Ascending aorta (tissue), 2 donors: ENCODE measurements at places on chromosomes 12 and 14.

DNA sequence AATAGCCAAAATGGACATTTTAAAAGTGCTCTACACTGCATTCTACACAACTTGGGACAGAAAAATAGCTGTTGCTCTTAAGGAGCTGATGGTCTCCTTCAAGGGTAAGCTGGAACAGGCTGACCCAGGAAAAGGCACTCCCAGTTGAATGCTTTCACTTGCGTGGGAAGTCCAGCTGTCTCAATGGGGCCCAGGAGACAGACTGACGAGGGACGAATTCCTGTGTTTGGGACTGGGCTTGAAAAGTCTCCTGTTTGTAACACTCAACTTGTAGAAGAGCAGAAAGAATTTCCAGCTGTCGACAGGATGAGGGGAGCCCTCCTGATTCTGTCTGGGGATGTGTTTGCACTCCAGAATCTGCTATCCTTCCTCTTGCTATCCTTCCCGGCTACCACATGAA is 180.8 kb downstream of the ZFP36L1 start:
- DNase-seq: no peak

DNA sequence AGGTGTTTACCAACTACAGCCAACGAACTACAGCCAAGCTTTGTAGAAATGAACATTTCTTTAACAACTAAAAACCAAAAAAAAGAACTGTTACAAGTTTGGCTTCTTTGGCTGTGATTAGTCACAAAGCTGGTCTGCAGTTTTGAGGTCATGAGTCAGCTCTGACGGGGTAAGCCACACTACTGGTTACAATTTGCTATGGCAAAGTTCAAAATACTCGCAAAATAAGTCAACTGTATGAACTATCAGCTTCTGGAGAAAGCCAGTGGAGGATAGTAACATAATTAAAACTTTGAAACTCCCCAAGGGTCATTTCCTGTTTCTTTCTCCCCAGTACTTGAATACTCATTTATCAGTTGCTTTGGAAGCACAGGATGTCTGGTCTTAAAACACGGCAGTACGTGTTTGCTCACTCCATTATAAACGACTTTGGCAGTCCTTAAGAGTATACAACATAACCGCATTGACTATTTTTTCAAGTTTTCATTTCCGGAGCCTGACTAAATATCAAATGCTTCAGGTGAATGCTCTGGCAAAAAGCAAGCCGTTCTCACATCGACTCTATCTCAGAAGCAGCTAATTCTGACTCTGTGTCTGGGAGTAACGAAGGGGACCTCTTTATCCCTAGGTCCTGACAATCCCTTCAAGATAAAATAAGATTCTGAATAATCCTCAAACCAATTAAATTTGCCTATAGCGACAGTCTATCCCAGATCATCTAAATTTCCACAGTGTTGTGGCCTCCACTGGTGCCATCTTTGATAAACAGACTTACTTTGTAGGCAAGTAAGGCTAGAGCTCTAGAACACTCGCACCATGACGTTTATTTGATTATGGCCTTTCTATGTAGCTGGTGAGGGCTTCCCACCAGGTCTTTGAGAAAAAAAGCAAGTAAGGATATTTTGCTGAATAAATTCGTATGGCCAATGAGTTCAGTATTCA is 10.6 kb downstream of the PHLDA1 start:
- DNase-seq: no peak

- DNase-seq: no peak
Measured at GRCh38 chr12:49821373-49822287, 6.6 kb downstream of the NCKAP5L start.

DNA sequence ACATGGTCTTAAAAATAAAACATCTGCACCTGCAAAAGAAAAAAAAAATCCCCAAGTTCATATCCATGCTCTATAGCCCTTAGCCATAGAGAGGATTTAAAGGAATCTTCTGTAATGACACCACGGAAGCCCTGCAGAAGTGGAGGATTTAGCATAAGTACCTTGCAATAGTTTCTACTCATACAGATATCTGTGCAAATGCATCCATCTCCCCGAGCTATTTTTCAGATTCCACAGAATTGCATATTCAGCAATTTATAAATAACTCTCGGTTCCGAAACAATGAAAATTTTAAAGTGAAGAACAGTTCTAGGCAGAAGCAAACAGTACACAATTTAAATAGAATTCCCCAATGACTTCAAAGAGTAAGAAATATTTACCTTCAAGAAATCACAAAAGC is 424 bp downstream of the IGF1 start:
- no peak for DNase-seq

DNA sequence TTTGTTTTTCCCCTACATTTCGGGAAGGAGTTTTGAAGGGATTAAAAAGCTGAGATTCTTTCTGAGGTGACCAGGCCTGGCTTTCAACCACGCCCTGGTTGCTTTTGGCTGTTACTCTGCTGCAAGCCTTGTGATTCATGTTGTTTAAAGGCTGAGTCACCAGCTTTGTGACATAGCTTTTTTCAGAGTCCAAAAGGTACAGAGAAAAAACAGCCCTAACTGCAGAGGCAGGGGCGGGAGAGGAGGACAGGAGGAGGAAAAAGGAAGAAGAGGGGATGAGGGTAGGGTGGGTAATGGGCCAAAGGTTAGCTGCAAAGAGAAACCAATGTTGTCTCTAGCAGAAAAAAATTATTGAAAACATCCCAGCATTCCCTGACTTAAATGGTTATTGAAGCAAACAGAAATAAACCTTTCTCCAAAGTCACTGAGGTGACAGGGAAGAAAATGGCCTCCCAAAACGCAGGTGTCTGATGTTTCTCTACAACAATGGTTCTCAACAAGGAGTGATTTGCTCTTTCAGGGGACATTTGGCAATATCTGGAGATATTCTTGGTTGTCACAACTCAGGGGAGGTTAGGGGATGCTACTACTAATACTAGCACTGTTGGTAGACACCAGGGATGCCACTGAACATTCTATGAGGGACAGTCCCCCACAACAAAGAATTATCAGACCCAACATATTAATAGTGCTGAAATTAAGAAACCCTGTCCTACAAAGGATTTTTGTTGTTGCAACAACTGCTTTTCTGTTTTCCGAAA is 2.1 kb upstream of the UBC start:
- DNase-seq: peak; percentile 92

- no peak for DNase-seq
Measured at GRCh38 chr14:90556666-90557450, 160.0 kb downstream of the CALM1 start.
